ENCODE measurements at places on chromosomes 6 and 20. TPM values are rescaled to one million over a fixed set of nuclear protein-coding genes. Genes with fewer than 3 reads are reported as not detected.

- H3K36me3 ChIP-seq: no peaks in the 10 kb centered on the region
- no peak overlapping the region for H3K4me3 ChIP-seq
- no peak for DNase-seq
- no peaks in the 10 kb centered on the region for H3K27me3 ChIP-seq
- no peaks in the 10 kb centered on the region for H3K4me1 ChIP-seq
Observed at GRCh38 chr6:112749673-112750072, 402.5 kb downstream of the RFPL4B start.

- no peak for DNase-seq
- H3K27ac ChIP-seq: no peak overlapping the region
Observed at GRCh38 chr6:108959972-108960582, 111.9 kb downstream of the ARMC2 start.

DNA sequence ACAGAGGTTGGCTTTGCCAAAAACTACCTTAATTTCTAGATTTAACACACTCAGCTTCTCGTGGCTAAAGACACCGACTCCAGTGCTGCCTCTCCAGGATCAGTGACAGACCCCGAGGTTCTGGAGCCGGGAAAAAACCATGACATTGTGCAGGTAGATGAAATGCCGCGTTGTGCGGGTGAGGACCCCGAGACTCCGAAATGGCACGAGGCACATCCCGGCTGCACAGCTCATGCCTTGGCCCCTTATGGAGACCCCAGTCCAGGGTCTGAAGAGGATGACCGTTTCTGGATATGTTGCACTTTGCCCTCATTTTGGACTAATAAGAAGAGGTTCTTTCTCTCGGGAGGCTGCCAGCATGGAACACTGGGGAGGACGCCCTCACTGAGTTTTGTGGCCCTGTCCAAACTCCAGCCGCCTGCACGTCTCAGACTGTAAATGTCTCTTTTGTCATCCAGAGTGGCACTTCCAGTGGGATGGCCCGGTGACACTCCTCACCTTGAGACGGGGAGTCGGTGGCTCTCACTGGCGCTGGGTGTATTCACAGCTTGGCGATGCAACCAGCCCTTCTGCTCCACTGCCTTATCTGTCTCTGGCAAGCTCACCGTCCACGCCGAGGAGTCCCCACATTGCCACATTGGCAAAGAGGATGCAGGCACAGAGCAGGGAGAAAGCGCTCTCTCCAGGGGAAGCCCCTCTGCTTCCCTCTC is 245.2 kb downstream of the SMOC2 start:
- H3K36me3 ChIP-seq: no peaks in the 10 kb centered on the region
- DNase-seq: no peak
- no peak overlapping the region for H3K4me3 ChIP-seq
- peaks cover 41% of the 10 kb centered on the region for H3K4me1 ChIP-seq
- peak overlapping the region; percentile 82 for H3K27ac ChIP-seq

DNA sequence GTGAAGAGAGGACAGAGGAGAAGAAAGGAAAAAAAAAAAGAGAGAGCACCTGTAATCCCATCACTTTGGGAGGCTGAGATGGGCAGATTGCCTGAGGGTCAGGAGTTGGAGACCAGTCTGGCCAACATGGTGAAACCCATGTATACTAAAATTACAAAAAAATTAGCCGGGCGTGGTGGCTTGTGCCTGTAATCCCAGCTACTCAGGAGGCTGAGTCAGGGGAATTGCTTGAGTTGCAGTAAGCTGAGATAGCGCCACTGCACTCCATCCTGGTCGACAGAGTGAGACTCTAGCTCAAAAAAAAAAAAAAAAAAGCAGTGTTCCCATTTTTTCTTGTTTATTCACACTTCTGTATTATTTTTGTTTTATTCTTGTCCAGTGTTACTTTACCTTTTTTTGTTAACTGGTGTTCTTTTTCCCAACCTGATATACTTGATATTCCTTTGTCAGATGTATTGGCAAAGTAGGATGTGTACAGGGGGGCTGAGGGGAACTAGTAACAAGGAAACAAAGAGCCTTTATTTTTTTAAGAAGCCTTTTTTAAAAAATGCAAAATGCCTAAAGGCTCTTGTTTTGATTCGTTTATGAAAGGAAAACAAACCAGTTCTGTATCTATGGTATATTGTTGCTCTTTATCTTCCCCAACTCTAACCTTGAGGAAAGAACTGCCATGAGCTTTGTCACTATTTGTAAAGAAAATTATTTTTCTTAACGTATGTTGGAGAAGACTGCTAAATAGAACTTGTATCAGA is 22.3 kb downstream of the COL19A1 start:
- no peak overlapping the region for H3K27ac ChIP-seq
- H3K27me3 ChIP-seq: no peaks in the 10 kb centered on the region
- H3K36me3 ChIP-seq: peaks cover 14% of the 10 kb centered on the region
- H3K4me3 ChIP-seq: no peak overlapping the region

DNA sequence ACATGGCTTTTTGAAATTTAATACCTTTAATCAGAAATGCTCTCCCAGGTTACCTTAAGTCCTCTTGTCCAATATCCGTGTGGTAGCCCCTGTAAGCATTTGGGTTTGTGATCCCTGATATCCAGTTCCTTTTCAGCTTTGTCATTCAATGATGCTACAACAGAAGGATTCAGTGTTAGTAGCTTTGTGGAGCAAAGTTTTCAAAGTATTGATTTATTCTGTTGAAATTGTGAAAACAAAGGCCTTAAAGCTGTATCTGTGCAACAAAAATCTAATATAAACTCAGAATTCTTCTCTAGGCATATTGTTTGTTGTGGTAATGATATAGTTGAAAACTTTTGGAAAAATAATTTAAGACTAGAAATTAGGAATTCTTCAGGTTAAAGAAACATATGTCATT is 91.9 kb downstream of the ADGRB3 start:
- H3K4me3 ChIP-seq: no peak overlapping the region
- H3K4me1 ChIP-seq: peaks cover 21% of the 10 kb centered on the region
- no peak overlapping the region for H3K27ac ChIP-seq
- DNase-seq: no peak
- H3K27me3 ChIP-seq: no peaks in the 10 kb centered on the region

DNA sequence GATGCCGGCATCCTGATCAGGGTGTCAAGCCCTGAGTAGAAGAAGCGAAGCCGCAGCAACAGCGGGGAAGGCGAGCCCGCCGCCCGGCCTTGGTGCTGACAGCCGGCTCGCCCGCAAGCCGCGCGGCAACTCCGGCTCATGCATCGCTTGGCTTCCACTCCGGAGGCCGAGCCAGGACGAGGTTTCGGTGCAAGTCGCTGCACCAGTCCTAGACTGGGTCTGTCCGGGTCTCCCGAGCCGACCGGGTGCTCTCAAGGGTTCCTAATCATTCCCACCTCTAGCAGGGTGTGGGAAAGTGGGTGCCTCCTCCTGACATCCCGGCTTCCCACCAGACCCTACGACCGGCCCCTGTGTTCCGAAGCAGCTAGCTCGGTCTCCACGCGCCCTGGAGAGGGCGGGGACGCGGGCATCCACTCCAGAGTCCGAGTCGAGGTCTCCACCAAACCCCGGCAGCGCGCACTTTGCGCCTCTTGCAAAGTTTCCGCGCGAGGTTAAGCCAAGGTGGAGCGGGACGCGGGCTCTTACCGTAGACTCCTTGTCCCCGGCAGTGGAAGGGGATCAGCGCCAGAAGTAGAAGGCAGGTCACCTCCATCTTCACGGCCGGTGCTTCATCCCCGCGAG is 1.4 kb downstream of the MDGA1 start:
- no peak for DNase-seq
- no peaks in the 10 kb centered on the region for H3K36me3 ChIP-seq
- H3K27ac ChIP-seq: no peak overlapping the region
- peaks cover 71% of the 10 kb centered on the region for H3K27me3 ChIP-seq
- H3K4me3 ChIP-seq: peak overlapping the region; percentile 63

DNA sequence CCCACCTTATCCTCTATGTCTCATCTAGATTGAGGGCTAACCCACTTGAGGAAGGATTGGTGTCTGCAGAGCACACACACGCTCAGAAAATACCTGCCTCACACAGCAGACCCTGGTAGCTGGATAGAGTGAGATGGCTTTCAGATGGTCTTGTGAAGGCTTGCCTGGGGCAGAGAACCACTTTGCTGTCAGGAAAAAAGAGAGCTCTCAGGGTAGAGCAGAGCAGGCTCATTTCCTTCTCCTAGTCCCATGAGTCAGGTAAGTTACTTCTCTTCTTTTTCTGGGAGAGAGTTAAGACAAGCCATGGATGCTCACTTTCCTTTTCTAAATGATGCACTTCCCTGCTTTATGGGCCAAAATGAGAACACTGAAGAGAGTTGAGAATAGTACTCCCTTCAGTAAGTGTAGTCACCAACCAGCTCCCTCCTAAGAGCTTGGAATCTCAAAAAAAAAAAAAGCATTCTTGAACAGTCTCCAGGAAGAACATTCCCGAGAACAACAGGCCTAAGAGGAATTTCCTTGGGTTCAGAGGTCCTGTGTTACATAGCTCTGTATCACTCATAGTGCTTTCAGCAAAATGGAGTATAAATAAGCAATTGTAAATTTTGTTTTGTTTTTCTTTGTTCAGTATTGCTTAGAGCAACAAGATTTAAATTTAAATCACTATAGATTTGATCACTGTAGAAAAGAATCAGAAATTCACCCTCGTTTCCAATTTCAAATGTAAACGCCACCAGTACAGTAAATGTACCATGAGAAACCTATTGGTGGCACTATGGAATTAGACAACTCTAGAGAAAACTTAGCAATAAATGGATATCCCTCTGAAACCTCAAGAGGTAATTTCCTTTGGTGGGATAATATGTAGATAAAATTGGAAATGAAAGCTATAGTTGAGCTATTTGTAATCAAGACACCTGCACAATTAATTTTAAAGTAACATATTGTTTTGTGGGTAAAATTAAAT is 530.3 kb downstream of the RFPL4B start:
- peaks cover 6% of the 10 kb centered on the region for H3K4me1 ChIP-seq
- no peak overlapping the region for H3K27ac ChIP-seq
- DNase-seq: no peak
- H3K36me3 ChIP-seq: no peaks in the 10 kb centered on the region
- H3K27me3 ChIP-seq: no peaks in the 10 kb centered on the region

GRCh38 chr20:43958626-43959025 is 44.0 kb downstream of the TOX2 start:
- DNase-seq: no peak
- H3K4me3 ChIP-seq: no peak overlapping the region
- peaks cover 2% of the 10 kb centered on the region for H3K36me3 ChIP-seq
- H3K27me3 ChIP-seq: peaks cover 3% of the 10 kb centered on the region
- H3K27ac ChIP-seq: no peak overlapping the region

DNA sequence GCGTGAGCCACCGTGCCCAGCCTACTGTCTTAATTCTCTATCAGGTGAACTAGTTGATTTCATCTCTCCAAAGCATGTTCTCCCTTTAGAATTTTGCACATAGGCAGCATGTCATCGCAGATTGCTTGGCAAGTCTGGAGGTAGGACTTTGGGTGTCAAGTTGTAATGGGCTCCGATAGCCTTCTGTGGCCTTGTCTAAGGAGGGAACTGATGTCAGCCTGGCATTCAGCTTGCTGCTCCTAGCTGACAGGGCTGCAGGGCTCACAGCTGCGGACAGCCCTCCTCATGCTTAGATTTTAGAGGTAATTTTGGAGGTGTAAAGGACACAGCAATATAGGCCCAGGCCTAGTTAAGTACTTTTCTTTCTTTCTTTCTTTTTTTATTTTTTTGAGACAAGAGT is 11.3 kb downstream of the CHMP4B start:
- H3K27ac ChIP-seq: no peak overlapping the region
- H3K36me3 ChIP-seq: peaks cover 2% of the 10 kb centered on the region
- no peak for DNase-seq
- peaks cover 41% of the 10 kb centered on the region for H3K4me1 ChIP-seq
- H3K4me3 ChIP-seq: no peak overlapping the region

- no peak for DNase-seq
- H3K4me1 ChIP-seq: no peaks in the 10 kb centered on the region
- H3K4me3 ChIP-seq: no peak overlapping the region
- peaks cover 52% of the 10 kb centered on the region for H3K27me3 ChIP-seq
- H3K36me3 ChIP-seq: no peaks in the 10 kb centered on the region
- no peak overlapping the region for H3K27ac ChIP-seq
Observed at GRCh38 chr20:46001498-46001897, 7.2 kb upstream of the MMP9 start.

DNA sequence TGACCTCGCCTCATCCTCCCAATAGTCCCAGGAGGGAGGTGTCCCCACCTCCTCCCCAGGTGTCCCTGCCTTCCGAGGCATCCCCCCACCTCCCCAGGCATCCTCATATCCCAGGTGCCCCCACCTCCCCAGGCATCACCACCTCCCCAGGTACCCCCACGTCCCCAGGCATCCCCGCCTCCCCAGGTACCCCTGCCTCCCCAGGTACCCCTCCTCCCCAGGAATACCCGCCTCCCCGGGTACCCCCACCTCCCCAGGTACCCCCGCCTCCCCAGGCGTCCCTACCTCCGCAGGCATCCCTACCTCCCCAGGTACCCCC is 198.9 kb downstream of the SYNDIG1 start:
- no peaks in the 10 kb centered on the region for H3K36me3 ChIP-seq
- H3K4me3 ChIP-seq: no peak overlapping the region
- no peaks in the 10 kb centered on the region for H3K4me1 ChIP-seq
- no peak for DNase-seq
- peaks cover 9% of the 10 kb centered on the region for H3K27me3 ChIP-seq

DNA sequence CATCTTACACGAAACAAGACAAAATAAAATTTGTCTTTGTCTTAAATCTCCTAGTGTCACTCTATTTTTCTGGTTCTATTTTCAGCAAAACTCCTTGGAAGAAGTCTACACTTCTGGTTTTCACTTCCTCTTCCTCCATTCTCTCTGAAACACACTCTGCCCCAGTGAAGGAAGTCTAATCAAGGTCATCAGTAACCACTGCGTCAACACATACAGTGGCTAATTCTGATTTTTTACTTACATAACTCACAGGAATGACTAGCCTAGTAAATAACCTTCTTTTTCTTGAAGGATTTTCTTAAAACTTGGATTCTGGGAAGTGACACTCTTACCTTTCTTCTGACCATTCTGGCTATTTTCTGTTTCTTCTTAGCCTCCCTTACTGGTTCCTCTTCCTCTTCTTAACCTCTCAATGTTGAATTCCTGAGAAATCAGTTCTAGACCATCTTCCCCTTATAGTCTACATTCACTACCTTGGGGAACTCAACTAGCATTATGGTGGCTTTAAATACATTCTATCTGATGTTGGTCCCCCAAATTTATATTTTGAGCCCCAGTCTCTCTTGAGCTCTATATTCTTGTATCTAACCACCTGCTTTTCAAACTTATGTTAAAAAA is 37.5 kb downstream of the AIG1 start:
- DNase-seq: no peak
- no peak overlapping the region for H3K27ac ChIP-seq
- peaks cover 1% of the 10 kb centered on the region for H3K4me1 ChIP-seq
- H3K36me3 ChIP-seq: peaks cover 2% of the 10 kb centered on the region

GRCh38 chr6:106363401-106364138 is 3.1 kb downstream of the CRYBG1 start:
- H3K27me3 ChIP-seq: peaks cover 13% of the 10 kb centered on the region
- no peak overlapping the region for H3K4me3 ChIP-seq
- H3K4me1 ChIP-seq: peaks cover 1% of the 10 kb centered on the region
- H3K36me3 ChIP-seq: no peaks in the 10 kb centered on the region
- H3K27ac ChIP-seq: no peak overlapping the region

- no peak overlapping the region for H3K27ac ChIP-seq
- no peak for DNase-seq
- H3K4me1 ChIP-seq: peaks cover 15% of the 10 kb centered on the region
- H3K36me3 ChIP-seq: no peaks in the 10 kb centered on the region
- no peaks in the 10 kb centered on the region for H3K27me3 ChIP-seq
- H3K4me3 ChIP-seq: no peak overlapping the region
Observed at GRCh38 chr20:15789079-15789478, 784.2 kb downstream of the KIF16B start.

JAG1 gene
- total RNA-seq: 260 TPM

MCCD1 gene
- total RNA-seq: not detected

BPI gene
- not detected for total RNA-seq

SLC17A3 gene
- 0.58 TPM for total RNA-seq

HDGFL1 gene
- not detected for total RNA-seq

VGLL2 gene
- not detected for total RNA-seq

DNAH8 gene
- 0.12 TPM for total RNA-seq
